Fibroblast of skin of back (primary cell): ENCODE measurements at places on chromosomes 3 and 15.
A peak's percentile ranks its signal among the peaks of the same experiment; 100 is the strongest.

GRCh38 chr3:184680385-184681345 is 31.2 kb downstream of the MAGEF1 start:
- DNase-seq: no peak

- peak; percentile 87 for DNase-seq
Observed at GRCh38 chr3:112775011-112775742, 71.5 kb downstream of the CD200R1L start.

DNA sequence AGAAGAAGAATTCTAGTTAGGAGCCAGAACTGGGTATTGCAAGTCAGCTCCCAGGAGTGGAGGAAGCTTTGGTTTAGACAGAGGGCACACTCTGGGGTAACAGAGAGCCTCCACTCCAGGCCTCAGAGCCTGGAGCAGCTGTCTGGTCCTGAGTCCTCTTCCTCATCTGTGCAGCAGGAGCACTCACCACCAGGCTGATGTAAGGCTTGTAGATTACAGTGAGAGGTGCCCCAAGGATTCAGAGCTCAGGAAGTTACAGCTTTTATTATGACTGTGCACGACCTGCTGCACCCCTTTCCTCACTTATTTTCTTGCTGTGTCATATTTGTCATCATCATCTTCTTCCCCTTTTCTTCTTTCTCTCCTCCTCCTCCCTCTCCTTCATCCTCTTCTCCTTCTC is 210.4 kb downstream of the ATP10A start:
- no peak for DNase-seq

- peak; percentile 65 for DNase-seq
Observed at GRCh38 chr3:100316641-100317069, 17.9 kb upstream of the NIT2 start.

DNA sequence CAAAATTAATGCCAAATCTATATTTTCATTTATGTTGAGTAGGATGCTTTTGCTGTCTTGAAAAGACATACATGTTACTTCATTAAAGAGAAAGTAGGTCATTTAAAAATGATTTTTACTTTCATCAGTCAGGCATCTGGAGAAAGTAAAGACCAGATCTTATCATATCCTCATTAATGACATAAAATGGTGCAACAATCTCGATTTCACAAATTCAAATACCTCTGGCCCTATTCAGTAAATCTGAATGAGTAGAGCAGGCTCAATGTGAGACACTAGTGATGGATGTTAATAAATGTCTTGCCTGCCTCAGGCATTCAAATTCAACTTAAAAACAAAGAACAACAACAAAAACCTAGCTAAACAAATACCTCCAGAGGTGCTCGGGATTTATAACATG is 714.1 kb downstream of the NAALADL2 start:
- no peak for DNase-seq

GRCh38 chr3:128355543-128355919 is 111.2 kb downstream of the DNAJB8 start:
- no peak for DNase-seq

GRCh38 chr3:143036557-143036956 is 35.2 kb downstream of the U2SURP start:
- DNase-seq: no peak

DNA sequence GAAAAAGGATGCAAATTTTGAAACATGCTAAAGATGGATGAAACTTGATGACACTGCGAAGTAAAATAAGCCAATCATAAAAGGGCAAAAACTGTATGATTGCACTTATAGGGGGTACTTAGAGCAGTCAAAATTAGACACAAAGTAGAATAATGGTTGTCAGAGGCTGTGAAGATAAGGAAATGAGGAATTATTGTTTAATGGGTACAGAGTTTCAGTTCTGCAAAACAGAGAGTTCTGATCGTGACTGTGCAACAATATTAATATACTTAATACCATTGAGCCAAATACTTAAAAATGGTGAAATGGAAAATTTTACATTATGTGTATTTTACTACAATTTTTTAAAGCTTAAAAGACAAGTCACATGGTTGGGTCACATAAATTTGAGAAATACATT is 35.1 kb downstream of the UBE3A start:
- no peak for DNase-seq

GRCh38 chr15:48031973-48032372 is 88.8 kb upstream of the SLC24A5 start:
- no peak for DNase-seq

DNA sequence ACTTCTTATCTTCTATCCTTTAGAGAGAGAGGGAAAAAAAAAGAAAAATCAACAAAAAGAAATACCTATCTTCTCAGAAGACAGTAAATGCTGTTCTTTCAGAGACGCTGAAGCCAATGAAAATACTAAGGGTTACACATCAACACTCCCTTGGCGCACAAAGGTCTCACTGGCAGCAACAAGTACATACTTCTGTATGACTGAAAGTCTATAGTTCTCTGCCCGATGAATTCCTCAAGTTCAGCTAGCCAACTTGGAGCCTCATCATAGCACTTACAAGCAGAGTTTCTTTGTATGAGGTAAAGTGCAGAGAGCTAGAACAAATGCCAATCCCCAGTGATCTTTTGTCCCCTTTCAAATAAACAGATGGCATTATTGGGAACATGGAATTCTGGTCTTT is 62.7 kb downstream of the CPNE4 start:
- no peak for DNase-seq

DNA sequence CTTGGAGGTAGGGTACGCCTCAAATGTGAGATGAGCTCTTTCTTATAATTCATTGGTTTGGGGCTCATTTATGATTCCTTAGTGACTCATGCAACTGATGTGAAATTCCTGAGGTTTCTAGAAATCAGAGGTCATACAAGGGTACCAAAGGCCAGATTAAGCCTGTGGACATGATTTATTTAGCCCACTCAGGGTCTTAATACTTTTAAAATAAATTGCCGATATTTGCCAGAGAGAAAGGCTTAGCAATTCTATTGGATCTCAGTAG is 289.0 kb downstream of the NEK10 start:
- peak; percentile 11 for DNase-seq

GRCh38 chr15:69798481-69799250 is 299.1 kb downstream of the TLE3 start:
- DNase-seq: peak; percentile 58

GRCh38 chr15:91586560-91586959 is 266.9 kb upstream of the SLCO3A1 start:
- no peak for DNase-seq

DNA sequence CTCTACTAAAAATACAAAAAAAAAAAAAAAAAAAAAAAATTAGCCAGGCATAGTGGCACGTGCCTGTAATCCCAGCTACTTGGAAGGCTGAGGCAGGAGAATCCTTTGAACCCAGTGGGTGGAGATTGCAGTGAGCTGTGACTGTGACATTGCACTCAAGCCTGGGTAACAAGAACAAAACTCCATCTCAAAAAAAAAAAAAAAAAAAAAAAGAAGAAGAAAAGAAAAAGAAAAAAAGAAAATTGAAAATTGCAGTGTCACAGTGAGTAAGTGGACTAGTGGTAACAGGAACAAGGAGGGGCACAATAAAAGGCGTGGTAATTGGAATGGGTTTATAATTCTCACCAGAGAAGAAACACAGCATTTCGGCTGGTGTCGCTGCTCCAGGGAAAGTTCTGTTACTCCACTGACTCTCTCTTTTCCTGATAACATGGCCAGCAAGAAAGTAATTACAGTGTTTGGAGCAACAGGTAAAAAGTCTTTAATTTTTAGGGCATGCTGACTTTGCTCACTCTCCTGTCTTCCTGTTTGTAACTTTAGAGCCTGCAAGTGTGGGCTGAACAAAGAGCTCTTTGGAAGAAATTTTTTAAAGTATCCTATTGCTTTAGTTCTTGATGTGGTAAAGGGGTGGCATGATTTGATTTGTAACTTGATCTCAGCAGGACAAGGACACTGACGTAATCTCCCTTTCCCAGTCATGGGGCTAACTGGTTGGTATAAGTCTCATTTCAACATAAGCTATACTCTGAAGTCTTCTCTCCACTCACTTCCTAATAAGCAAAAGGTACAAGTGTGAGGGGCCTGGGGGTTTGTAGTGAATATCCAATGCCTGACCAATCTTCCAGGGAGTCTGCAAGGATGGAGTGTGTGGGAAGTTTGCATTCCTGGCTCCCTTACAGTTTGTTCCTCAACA is 22.1 kb upstream of the TRA2B start:
- peak; percentile 68 for DNase-seq

GRCh38 chr3:58041826-58042324 is 33.7 kb downstream of the FLNB start:
- DNase-seq: peak; percentile 90

- no peak for DNase-seq
Observed at GRCh38 chr3:11558918-11559815, 84.5 kb downstream of the VGLL4 start.

DNA sequence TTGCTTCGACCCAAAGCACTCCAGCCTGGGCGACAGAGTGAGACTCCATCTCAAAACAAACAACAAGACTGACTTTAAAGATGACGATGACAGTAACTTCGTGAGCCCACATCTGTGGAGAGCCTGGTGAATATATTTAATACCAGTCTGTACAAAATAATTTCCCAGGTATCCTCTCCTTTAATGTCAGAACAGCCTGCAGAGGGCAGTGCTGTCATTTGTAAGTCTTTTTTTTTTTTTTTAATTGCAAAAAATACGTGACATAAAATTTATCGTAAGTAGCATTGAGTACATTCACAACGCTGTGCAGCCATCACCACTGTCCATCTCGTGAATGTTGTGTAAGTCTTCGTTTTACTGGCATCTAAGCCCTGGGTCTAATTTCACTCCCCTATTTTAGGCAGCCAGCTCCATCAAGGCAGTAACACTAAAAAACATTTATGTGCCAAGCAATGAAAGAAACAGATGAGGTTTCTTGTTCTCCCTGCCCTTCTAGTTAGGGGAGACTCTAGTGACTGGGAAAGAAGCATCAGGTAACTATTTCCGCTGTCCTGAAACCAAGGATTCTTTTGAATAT is 1.4 kb downstream of the HTD2 start:
- peak; percentile 62 for DNase-seq

- DNase-seq: peak; percentile 53
Observed at GRCh38 chr3:183073839-183074238, 25.5 kb downstream of the MCCC1 start.

- peak; percentile 17 for DNase-seq
Observed at GRCh38 chr15:42194513-42194912, 13.6 kb downstream of the VPS39 start.

DNA sequence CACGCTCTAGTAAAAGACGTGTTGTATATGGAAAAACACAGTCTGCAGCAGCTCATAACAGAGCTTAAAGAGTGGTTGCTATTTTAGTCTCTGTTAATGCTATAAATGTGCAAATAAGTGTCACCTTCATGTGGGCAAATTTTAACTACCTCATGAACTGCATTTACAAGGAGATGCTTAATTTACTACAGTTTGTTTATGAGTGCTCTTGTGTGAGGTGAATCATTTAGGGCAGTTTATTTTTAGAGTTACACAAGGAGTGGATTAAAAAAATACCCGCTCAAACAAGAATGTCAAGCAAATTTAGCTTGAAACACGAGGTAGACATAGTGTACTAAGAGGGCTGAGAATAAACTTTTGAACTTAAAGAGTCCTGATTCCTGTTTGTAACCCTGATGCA is 579.0 kb downstream of the MFSD1 start:
- DNase-seq: no peak

- peak; percentile 78 for DNase-seq
Observed at GRCh38 chr3:69370901-69371301, 15.0 kb downstream of the FRMD4B start.

DNA sequence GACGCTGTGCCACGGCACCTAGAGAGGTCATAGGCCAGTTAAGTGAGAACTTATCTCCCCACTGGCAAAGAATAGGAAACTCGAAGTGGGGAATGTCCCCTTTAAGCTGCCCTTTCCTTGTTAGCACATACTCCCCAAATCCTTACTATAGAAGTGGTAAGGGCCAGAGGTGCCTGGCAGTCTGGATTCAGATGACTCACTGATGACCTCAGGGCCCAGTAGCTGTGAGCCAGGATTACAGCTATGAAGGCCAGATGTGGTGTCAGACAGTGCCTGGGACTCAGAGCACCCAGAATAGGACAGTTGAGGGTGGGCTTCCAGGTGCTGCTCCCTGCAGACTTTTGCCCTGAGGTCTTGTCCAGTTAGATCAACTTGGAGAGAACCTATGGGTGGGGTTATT is 37.7 kb downstream of the PDIA5 start:
- peak; percentile 73 for DNase-seq

GRCh38 chr3:132001999-132002398 is 32.8 kb downstream of the CPNE4 start:
- no peak for DNase-seq

DNA sequence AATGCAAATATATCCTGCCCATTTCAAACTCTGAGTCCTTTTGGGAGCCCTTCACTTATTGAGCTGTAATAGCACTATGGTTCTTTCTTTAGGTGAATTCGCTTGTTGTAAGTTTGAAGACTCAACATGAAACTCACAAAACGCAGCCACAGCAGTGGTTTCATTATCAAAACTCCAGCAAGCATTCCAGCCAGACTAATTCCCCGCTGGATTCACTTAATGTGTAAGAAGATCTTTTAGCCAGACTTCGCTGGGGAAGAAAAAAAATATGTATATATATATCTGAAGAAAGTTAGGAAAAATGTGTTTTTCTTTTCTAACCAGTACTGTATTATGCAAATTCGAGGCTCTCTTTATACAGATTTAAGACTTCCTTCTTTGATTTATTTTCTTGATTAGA is 241.1 kb downstream of the WNT5A start:
- DNase-seq: no peak
